NCI-H1105 treated with DMSO at 0.1 percent for 48 hours (cell line): ENCODE measurements at places on chromosomes 5 and 9.

DNA sequence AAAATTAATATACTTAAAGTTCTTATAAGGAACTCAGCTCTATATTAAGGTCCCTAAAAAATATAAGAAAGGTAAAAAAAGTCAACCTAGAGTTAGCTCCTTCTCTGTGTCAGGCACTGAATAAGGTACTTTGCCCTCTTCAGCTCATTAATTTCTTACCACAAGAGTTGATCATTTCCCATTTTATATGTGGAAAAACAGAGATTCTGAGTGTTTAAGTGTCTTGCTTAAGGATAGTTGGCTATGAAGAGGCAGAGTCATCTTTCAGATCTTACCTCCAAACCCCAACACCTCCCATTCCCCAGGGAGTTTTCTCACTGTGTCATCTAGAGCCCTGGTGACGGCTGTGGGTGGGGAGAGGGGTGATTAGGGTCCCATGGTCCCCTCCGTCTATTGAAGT, 40.6 kb downstream of the INSYN2B start:
- no peak for DNase-seq

- DNase-seq: no peak
These were observed 10.8 kb downstream of the SEMA6A start for GRCh38 chr5:116563736-116564308.

GRCh38 chr9:128903871-128904620, 16.7 kb upstream of the PHYHD1 start:
- no peak for DNase-seq

- peak; percentile 64 for DNase-seq
These were observed 80.1 kb downstream of the COL15A1 start for GRCh38 chr9:99023831-99024230.

DNA sequence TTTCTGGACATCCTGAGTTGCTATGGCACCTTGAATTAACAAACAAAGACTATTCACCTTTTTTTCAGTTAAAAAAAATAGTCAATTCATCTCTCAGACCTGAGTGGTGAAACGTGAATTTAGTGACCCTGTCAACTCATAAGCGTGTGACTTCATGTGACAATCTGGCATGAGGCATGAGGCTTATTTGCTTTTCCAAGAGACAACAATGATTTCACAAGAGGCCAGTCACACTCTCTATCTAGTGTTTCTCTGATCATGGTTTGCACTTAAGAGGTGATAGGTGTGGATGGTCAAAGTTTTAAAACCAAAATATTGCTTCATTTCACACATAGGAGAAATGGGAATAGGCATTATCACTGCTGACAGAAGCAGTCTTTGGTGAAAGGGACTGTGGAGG, 559.6 kb upstream of the ACO1 start:
- no peak for DNase-seq

DNA sequence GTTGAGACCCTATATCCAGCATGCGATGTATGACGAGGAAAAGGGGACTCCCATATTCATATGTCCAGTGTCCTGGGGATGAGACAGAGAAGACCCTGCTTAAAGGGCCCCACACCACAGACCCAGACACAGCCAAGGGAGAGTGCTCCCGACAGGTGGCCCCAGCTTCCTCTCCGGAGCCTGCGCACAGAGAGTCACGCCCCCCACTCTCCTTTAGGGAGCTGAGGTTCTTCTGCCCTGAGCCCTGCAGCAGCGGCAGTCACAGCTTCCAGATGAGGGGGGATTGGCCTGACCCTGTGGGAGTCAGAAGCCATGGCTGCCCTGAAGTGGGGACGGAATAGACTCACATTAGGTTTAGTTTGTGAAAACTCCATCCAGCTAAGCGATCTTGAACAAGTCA, 17.1 kb downstream of the BTNL3 start:
- no peak for DNase-seq

GRCh38 chr5:107864793-107865192, 194.1 kb upstream of the EFNA5 start:
- no peak for DNase-seq

DNA sequence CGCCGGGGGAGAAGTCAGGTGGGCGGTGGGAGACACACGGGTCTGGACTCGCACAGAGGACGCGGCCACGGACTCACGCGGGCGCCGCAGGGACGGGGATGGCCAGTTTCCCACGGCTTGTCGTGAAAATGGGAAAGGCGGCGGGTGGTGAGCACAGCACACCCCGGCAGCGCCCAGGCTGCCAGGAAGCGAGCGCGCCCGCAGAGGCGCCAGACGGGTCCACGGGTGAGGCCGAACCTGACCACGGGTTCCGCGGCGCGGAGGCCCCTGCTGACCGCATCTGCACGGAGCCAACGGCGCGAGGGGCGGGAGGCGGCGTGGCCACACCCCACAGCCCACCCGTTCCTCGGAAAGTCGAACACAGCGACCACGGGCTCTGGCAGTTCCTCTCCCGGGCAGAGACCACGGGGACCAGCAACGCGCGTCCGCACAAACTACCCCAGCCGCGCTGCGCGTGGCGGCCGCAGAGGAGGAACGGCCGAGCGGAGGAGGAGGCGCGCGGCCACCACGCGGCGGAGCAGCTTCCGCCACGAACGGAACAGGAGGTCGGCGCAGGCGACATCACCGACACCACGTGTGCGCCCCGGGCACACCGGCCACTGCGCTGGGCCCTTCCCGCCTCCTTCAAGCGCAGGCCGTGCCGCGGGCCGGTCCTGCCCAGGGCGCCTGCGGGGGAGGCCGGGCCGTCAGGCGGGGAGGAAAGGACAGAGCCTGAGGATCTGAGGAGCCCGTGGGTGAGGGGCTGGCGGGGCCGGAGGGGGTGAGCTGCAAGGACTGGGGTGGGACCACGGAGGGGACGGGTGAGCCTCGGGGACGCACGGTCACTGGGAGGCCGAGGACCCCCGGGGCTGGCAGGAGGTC, 5.6 kb downstream of the EXD3 start:
- no peak for DNase-seq

DNA sequence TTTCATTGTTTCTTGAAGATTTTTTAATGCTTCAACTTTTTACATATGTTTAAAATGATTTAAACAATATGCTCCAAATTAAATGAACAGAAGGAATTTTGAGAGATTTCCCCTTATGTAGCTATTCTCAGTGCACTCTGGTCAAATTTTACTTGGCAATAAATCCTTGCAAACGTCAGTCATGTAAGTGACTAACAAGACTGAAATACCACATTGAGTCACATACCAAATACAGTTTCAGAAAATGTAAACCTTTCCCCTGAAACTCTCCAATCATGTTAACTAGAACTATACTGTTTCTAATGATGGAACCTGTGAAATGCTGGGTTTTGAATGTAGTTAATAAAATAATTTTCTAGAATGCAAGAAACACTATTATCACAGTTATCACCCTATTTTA, 29.6 kb downstream of the SAR1B start:
- no peak for DNase-seq

DNA sequence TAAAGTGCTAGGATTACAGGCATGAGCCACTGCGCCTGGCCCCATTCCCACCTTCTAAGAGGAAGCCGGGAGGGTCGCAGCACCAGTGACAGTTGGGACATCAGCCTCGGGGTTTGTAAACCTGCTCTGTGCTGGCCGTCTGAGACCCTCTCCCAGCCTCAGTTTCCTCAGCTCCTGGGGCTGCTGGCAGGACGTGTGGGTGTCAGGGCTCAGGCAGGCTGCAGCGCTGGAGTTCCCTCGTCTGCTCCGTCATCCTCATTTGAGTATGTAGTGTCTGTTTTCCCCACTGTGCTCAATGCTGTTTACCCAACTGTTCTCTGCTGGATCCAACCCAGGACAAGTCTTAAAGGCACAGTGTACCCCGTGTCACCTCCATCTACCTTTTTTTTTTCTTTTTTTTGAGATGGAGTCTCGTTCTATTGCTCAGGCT, 2.0 kb upstream of the NINJ1 start:
- peak; percentile 3 for DNase-seq
